ELF-1 (cell line): ENCODE measurements at places on chromosomes 6 and 20.

- DNase-seq = no peak
Observed at GRCh38 chr6:45789238-45789637, 226.4 kb downstream of the CLIC5 start.

DNA sequence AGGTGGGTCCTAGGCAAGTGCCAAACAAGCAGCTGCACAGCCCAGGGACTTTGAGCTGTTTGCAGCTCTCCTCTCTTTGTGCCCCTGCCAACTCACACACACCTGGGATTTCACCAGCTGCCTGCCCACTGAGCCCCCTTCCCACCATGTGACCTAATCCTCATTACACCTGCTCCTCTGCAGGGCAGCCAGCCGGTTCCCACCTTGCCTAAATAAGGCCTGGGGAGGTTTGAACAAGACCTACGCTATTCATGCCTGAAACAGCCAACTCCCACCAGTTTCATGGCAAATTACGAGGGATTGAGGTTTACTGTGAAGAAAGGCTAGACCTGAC, 92.6 kb upstream of the SOX4 start:
- no peak for DNase-seq

GRCh38 chr20:63854766-63855362, 6.4 kb upstream of the ABHD16B start:
- no peak for DNase-seq

GRCh38 chr20:60935971-60936370, 316.1 kb upstream of the CDH4 start:
- peak; percentile 13 for DNase-seq

GRCh38 chr6:1001655-1002349, 308.9 kb upstream of the EXOC2 start:
- no peak for DNase-seq

DNA sequence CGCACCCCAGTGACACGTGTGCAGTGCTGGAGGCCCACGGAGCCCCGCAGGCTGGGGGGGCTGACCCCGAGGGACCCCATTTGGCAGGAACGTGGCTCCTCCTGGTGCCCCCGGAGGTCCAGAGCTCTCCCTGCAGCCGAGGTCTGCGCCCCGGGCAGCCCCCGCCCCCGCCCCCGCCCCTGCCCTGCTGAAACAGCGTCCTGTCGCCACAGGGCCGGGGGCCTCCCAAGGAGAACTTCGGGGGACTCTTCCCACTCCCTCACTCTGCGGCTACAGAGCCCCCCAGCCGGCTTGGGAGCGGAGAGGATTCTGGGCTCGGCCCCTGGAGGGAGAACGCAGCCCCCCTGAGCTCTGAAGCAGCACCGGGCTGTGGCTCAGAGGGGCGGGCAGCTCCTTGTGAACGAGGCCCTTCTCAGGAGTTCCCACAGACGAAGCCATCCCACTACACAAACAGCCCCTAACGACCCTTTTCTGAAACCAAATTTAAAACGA, 115.2 kb downstream of the DLL1 start:
- no peak for DNase-seq

GRCh38 chr6:43075670-43076463, at the start of gene PTK7:
TSS of gene PTK7 (plus strand) at chr6:43076314. CDS start at chr6:43076489, 175 bp downstream.
- DNase-seq = peak; percentile 73

DNA sequence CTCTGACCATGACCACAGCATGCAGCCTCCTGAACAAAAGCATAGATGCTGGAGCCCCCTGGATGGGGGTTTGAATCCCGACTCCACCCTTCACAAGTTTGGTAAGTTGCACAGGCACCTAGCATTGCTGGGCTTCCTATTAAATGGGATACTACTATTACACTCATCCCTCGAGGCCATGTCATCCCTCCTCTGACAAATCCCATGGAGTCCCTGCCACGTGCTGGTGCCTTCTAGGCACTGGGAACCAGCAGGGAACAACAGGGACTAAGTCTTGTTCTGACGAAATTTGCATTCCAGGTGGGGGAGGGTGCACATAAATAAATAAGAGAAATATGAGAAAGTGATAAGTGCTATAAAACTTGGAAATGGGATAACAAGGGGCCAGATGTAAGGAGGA, 15.3 kb upstream of the SIRPA start:
- no peak for DNase-seq

DNA sequence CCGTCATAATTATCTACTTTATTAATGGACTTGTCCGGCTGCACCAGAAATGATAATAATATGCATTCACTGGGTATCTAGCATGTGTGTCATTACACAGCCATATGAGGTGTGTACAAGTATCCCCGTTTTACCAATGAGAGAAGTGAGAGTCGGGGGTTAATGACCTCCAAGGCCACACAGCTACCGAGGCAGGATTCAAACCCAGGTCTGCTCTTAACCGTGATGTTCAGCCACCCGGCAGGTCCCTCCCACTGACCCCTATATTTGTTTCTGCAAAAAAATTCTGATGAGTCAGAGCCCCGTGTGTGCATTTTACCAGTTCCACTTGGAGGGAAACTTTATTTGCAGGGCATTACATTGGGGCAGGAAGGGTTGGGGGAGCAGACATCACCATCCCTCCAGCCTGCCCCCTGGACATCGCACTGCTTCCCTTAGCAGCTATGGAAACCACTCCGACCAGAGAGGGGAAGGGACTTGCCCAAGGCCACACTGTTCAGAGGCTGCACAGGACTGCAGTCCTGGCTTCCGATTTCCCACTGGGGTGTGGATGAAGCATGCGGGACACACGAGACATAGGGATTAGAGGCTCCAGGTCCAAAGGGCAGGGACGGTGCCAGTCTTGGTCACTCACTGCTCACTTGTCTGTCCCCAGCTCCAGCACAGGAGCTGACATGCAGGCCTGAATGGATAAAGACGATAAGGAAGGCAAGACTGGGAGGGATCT, 10.1 kb upstream of the SRC start:
- no peak for DNase-seq

DNA sequence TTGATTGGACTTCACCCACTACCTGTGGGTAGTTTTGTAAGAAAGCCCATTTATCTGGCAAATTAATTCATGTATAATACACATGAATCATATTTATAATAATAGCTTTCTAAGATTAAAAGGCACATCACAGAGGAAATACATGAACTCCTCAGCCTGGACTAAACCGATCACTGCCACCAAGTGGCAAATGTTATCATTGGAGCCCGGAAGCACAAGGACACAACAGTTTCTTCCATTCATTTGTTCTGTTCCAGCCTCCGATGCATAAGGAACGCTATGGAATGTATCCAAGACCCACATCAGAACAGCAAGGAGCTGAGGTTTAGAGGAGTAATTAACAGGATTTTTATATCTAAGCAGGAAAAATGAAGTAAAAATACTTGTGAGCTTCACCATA, 13.9 kb upstream of the IPCEF1 start:
- no peak for DNase-seq

- peak; percentile 65 for DNase-seq
Observed at GRCh38 chr20:62363920-62364851, 2.9 kb downstream of the LAMA5 start.

- DNase-seq = no peak
Observed at GRCh38 chr20:6582449-6582848, 185.0 kb upstream of the BMP2 start.

DNA sequence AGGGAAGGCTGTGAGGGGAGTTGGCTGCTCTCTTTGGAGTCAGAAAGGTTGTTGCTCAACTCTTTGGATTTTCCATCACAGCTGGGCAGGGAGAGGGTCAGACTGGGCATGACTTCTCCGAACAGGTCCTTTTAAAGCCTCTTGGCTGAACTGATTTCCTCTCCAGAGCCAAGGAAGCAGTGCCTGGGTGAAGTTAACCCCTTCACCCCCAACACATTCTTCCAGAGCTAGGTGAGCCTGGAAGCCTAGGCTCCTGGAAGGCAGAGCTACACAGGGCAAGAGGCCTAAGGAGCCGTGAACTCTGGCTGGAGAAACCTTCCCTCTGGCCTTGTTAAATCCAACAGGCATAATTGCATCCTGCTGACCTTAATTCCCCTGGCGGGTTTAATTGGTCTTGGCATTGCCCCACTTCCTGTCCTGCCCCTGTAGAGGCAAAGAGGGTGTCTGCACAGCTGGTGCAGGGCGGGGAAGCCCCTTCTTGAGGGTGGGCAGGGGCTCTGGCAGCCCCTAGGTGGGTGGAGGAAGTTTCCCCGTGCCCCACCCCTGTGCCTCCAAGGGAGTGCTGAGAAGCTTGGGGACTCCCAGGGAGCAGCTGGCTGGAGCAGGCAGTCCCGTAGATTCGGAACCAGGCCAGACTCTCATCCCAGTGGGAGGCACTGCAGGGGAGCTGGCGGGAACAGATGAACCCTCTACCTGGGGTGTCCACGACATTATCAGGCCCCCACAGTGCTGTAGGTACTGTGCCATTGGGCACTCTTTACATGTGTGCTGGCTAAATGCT, 3.6 kb upstream of the MYLK2 start:
- no peak for DNase-seq
